Stimulated activated CD4-positive, alpha-beta T cell treated with anti-CD3 and anti-CD28 coated beads, TNF-alpha, amount 100 ng/mL, for 1 hour (primary cell): ENCODE measurements at places on chromosomes 4 and X.

DNA sequence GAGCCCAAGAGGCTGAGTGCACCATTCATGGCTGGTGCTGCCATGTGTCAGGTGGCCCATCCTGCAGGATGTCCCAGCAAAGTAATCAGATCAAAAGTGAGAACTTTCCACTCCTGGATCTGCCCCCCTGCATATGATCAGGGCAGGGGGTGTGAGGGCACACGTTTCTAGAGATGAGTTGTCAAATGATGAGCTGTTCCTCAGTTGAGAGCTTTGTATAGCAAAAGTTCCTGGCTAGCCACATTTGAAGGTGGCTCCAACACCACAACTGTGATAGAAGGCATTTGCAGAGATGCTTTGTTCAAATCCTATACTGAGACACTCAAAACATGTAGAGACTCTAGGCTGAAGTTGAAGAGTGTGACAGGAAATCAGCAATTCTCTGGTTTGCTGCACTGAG is 501.8 kb downstream of the BCOR start:
- no peak for DNase-seq

GRCh38 chrX:46599051-46599560 is 25.5 kb downstream of the CHST7 start:
- no peak for DNase-seq

DNA sequence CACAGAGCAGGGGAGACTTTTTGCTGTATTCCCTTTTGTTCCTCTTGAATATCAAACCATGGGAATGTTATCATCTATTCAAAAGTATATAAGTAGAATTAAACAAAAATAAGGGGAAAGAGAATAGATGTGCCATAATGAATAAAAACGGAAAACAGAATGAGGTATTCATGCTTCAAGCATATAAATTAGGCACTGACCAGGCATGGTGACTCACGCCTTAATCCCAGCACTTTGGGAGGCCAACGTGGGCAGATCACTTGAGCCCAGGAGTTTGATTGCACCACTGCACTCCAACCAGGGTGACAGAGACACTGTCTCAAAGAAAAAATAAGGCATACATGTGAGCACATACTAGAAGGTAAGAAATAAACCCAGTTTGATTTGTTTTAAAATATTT is 16.3 kb upstream of the NEUROG2 start:
- DNase-seq, result no peak

- DNase-seq, result no peak
Observed at GRCh38 chr4:98794565-98795205, 134.2 kb downstream of the EIF4E start.

DNA sequence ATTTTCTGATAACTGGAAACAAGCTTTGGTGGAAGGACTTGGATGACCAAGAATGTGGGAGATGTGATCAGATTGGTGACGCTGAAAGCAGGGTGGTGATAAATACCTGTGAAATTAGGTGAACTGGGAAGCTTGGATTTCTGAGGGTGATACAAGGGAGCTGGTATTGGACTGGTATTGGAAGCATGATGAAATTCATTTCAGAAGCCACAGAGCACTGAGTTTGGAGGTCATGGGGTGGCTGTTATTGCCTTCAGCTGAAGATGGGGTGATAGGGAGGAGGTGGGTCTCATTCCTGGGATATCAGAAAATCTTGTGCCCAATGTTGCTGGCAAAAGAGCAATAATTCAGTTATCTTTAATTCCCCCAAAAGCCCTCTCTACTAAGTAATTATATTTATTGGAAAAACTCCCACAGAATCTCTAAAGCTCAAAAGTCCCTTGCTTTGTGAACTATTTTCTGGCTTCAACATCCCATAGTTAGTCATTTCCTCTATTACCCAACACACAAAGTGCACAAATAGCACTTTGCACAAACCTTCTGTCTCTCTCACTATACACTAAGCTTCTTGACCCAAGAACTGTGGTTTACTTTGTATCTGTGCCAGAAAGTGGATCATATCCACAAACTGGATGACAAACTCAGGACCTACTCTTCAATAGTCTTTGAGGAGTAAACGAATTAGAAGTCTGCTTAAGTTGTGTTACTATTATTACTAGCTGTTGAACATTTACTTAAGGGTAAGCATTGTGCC is 23.1 kb upstream of the CAMK2D start:
- no peak for DNase-seq

DNA sequence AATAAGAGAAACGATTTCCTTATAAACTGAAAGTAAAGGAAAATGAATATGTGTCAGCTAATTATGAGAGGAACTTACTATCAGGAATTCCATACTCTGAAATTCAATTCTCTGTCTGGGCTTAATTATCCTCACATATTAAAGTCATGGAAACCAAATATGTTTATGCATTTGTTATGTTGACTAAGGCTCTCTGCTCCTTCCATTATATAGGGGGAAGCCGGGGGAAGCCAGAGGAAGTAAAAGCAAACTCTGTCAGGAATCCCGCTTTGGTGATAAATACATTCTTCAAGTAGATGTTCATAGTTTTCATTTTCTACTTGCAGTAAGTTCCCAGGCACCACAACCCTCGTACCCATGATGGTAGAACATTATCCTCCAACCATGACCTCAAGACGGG is 142.8 kb upstream of the VCX2 start:
- no peak for DNase-seq

GRCh38 chr4:140755774-140756318 is 339 bp downstream of the TBC1D9 start:
- no peak for DNase-seq

GRCh38 chr4:141304346-141304745 is 83.7 kb downstream of the ZNF330 start:
- DNase-seq, result no peak

- no peak for DNase-seq
Observed at GRCh38 chr4:18155067-18156041, 133.8 kb upstream of the LCORL start.

- DNase-seq, result no peak
Observed at GRCh38 chr4:56388306-56388705, 1.0 kb upstream of the AASDH start.

GRCh38 chr4:90994851-90995574 is 867.8 kb downstream of the CCSER1 start:
- no peak for DNase-seq

- DNase-seq, result no peak
Observed at GRCh38 chr4:80331693-80332092, 3.8 kb upstream of the CFAP299 start.

DNA sequence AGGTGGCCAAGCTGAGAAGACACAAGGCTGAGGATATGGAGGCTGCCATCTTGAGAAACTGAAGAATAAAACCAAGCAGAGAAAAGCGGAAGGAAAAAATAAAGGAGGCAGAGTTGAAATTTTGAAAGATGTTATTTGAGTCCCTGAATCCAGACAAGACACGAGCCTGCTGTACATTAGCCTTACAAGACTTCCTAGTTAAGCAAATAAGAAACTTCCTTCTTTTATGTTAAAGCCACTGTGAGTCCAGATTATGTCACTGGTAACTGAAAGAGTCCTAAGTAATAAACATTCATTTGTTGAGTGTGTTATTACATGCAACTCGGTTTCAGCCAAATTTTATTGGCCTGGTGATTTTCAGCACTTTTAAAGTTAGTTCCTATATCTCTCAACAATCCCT is 30.4 kb downstream of the DRD5 start:
- DNase-seq, result no peak

DNA sequence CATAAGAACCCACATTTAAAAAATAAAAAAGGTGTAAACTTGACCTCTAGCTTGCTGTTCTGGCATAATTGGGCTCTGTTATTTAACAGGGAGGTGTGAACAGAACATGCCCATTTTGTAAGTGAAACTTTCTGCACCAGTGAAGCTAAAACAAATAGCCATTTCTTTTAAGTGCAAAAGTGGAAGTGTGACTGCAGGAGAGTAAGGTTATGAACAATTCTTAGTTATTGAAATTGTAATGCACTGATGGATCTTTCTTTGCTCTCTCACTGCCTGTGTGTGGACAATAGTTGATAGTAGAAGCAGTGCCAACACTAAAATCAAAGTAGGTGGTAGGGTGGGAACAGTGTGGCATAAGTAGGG is 12.6 kb downstream of the P2RY10 start:
- DNase-seq, result no peak

DNA sequence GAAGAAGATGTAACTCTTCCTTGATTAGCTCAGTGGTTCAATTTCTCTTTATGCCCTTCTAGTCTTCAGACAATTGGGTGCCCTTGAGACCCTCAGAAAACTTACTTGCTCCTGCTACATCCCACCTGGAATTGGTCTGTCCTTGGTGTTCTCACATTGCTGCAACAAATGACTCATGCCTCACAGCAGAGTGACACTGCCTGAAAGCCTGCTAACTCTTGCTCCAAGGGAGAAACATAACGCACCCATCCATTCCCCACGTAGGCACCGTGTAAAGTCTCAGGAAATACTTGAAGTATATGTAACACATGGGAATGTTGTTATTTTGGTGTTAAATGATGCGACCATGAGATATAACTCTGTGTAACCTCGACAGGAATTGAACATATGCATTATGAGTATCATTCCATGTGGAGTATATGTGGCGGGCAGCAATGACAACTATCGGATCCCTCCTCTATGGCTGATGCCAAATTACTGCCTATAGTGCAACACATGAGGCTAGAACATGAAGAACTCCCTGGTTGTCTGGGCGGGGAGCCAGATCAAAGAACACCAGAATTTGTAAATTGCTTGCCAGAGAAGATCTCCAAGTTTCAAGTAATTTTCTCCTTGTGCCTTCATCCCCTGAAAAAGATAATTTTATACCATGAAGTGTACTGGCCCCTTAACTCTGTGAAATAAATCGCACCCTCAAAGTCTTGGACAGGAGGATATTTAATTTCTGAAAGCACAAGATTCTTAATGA is 231.3 kb upstream of the STK26 start:
- no peak for DNase-seq

DNA sequence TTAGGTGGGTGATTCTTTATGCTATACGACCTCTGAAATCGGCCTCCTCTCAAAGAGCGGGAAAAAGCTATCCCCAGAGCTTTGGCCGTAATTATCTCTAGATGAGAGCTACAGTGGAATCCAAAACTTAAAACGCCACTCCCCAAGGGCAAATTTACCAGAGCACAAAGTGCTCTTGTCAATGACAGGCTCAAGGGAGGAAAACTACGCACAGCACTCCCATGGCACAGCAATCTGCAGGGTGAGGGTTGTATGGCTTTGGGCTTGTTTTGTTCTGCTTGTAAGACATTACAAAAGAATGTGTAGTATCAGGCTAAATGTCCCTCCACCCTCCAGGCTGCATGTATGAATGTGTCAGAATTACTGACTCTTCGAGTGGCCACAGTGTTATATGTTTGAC is 44.0 kb downstream of the ARHGEF6 start:
- no peak for DNase-seq

DNA sequence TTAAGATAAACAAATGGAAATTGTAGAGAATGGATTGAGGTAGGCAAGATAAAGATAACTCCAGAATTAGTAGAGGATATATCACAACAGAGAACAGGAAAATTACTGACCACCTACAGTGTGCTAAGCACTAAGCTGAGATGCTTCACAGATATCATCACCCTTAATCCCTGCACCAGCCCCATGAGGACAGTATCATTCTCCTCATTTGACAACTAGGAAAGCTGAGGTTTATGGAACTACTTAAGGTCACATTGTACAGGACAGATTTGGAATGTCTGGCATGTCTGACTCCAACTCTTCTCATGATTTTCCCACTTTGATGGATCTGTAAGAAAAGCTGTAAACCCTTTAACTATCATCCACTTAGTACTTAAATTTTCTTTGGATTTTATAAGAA is 95.5 kb downstream of the CASK start:
- no peak for DNase-seq

GRCh38 chr4:156672492-156673305 is 298.9 kb downstream of the PDGFC start:
- no peak for DNase-seq
